ENCODE measurements at places on chromosomes 7 and 10.

DNA sequence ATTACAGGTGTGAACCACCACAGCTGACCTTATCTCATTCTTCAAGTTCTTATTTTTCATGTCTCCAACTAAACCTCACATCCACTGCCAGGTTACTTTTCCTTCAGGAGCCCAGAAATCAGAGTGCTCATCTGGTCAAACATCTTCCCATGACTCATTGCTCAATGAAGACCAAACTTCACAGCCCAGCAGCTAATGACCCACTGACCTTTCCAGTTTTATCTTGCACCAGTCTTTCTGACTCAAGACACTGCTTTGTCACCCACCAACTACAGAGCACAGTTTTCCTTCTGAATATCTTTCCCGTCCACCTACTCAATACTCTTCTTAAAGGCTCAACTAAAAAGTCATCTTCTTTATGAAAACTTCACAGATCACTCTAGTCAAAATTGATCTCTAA lies 245.1 kb downstream of the CHCHD3 start:
- DNase-seq, result no peak

DNA sequence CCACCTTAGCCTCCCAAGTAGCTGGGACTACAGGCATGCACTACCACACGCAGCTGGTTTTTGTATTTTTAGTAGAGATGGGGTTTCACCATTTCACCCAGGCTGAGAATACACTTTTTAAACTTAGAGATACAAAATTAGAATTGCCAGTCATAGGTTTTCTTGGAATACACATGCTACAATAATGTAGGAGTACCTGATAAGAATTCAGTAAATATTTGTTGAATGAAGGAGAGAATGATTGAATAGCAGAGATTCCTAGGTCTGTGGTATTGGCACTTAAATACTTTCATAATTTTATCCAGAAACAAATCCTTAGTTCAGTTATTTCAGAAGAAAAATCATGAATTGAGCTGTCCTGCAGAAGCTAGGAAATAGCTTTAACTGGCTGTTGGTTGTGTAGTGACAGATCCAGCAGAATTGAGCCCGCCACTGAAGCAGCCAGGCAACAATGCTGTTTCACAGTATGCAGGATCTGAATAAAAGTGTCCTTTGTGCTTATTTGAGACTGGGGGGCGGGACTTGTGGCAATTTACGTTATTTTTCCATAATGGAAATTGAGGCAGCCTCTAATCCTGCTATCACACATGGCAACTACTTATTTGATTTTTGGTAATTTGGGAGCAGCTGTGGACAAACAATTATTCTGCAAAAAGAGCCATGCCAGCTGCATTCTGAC lies 31.5 kb downstream of the NRF1 start:
- no peak for DNase-seq

DNA sequence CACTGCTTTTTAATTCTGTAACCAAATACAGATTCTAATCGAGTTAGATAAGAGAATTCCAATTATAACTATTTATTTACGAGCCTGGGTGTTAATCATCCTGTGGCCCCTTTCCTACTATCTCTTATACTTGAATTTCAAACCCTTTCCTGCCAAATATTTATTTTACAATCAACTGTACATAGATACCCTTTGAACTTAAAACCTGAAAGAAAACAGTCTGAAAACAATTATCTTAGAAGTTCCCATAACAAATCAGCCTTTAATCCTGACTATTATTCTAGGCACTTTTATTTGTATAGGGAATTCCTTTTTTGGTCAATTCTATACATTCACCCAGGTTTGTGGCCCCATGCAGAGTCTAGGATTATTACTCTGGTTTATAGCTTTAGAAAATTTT lies 10.6 kb upstream of the GPR37 start:
- DNase-seq, result no peak

DNA sequence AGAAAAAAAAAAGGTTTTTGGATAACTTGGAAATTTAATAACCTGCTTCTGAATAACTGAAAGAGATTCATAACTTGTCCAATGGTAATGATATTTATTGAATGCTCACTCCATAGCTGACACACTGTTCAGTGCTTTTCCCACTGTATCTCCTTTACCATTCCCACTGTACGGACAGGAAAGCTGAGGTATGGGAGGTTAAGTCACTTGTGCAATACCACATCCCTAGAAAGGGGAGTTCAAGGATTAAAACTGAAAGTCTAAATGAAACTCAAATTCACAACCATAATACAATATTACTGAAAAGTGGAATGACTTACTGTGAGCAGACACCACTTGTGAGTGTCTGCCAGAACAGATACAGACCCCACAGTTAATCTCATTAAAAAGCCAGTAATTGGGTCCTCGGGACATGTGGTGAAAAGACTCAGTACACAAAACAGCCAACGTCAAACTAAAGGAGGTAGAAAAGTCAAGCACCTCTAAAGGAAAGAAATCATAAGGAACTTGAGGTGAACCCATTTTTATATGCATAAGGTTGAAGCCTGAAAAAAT lies 13.8 kb upstream of the RHOBTB1 start:
- no peak for DNase-seq

- no peak for DNase-seq
Measured at GRCh38 chr7:149822353-149822943, 15.7 kb upstream of the ZNF862 start.

GRCh38 chr10:96688789-96689188 lies 31.5 kb downstream of the PIK3AP1 start:
- DNase-seq, result no peak

- no peak for DNase-seq
Measured at GRCh38 chr7:133528796-133529195, 275.9 kb downstream of the EXOC4 start.

GRCh38 chr10:116207690-116208089 lies 65.3 kb downstream of the GFRA1 start:
- DNase-seq, result no peak

GRCh38 chr10:855079-855478 lies 76.4 kb downstream of the LARP4B start:
- no peak for DNase-seq

DNA sequence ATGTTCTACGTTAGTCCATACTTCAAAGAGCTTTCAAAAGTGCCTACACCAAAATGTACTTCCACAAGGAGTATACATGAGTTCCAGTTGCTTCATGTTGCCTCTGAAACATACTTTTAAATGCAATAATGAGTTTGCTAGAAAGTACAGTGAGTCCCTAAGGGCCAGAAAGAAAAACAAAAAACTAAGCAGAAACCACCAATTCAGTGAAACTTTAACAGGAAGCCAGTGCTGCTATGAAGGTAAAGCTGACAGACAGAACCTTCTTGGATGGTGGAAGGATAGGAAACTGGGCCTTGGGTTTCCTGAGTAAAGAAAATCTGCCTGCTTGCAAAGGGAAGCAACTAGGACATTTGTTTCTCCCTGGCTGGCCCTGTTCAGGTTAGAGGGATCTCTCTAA lies 104.2 kb downstream of the CTTNBP2 start:
- no peak for DNase-seq

- DNase-seq, result no peak
Measured at GRCh38 chr7:82223580-82223979, 220.0 kb downstream of the CACNA2D1 start.

DNA sequence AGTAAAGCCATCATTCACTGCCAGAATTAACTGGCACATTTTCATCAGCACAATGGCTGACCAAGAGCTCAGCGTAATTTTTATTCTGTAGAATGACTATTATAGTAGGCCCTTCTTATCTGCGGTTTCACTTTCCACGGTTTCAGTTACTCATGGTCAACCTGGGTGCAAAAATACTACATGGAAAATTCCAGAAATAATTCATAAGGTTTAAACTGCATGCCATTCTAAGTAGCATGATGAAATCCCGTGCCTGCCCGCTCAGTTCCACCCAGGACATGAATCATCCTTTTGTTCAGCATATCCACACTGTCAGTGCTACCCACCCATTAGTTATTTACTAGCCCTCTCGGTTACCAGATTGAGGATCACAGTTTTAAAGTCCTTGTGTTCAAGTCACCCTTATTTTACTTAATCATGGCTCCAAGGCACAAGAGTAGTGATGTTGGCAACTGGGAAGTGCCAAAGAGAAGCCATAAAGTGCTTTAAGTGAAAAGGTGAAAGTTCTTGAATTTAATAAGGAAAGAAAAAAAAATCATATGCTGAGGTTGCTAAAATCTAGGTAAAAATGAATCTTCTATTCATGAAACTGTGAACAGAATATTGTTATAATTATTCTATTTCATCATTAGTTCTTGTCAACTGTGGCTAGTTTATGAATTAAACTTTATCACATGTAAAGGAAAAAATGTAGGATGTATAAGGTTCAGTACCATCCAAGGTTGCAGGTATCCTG lies 204.9 kb downstream of the DOCK4 start:
- DNase-seq, result no peak

- no peak for DNase-seq
Measured at GRCh38 chr10:59894114-59894513, 12.2 kb downstream of the CCDC6 start.

GRCh38 chr10:75651417-75651816 lies 220.0 kb downstream of the LRMDA start:
- no peak for DNase-seq

DNA sequence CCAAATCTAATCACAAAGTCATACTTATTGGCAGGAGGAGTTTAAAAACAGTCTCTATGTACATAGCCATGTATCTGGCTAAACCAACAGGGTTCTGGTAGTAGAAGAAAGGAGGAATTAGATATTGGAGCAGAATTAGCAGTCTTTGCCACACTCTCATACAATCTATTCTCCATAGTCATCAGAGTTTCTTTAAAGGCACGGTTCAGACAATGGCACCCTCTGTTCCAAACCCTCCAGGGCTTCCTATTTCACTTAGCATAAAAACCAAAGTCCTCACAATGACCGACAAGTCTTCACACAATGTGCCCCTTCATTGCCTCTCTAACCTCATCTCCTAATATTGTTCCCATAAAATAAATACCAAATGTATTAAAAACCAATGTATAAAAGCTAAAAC lies 12.7 kb downstream of the ZNF438 start:
- no peak for DNase-seq

DNA sequence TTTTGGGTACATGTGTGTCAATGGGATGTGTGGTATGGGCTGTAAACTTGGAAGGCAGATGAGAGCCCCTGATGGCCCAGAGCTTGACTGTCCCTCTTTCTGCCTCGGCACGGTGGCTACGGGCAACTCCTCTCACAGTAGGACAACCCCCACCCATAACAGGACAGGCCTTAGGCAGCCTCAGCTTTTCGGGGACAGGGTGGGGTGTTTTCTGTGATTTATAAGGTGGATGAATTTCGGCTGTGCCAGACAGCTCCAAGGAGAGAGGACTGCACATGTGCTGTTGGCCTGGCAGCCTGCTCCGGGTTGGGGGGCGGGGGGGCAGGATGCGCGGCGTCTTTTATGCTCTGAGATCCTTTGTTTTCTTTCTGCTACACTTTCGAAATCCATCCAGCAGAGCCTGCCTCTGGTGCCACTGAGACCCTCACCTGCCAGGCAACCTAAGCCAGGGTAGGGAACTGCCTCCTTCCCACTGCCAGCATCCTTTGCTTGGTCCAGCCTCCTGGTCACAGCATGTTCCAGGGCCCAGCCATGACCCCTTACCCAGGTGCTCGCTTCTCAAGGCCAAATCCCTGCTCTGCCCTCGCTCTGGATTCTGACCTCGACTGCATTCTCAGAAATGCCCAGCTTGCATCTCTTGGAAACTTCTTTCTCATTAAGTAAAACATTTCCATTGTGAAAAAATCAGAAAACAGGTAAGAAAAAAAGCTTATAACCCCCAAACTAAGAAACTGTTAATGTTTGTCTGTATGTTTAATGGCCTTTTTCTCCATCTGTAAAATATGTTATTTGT lies 15.4 kb upstream of the BTBD16 start:
- DNase-seq, result no peak

DNA sequence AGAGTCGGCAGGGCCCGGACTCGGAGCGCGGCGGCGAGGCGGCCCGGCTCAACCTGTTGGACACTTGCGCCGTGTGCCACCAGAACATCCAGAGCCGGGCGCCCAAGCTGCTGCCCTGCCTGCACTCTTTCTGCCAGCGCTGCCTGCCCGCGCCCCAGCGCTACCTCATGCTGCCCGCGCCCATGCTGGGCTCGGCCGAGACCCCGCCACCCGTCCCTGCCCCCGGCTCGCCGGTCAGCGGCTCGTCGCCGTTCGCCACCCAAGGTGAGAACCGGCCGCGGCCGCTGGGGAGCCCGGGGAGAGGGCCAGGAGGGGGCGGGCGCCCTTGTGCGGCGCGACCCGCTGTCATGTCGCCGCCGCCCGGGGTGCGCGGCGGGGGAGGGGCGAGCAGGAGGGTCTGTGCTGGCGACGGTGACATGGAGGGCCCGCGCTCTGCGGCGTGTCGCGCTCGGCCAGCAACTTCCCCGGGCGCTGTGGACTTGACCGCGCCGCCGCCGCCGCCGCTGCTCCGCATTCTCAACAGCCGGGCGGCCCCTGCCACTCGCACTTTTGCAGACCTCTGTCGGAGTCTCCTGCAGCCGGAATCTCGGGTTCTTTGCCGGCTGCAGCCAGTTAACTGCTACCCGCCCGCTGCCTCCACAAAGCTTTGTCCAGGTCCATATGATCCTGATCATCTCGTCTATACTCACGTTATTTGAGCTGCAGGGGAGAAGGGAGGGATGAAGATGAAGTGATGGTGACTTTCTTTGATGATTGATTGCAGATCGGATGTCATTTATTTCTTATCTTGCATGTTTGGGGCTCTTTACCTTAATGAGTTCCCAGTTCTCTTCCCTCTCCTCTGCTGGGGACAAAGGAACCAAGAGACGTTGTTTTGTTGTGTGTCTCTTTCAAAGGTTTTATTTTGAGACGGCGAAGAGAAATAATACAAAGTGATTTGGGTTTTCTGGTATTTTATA lies 869 bp downstream of the TRIM24 start:
- DNase-seq, result peak; percentile 55

- DNase-seq, result no peak
Measured at GRCh38 chr7:69078997-69079769, 519.1 kb upstream of the AUTS2 start.

- DNase-seq, result no peak
Measured at GRCh38 chr10:21517134-21518031, 8.1 kb downstream of the SKIDA1 start.

GRCh38 chr10:109282510-109282909 lies 640.8 kb downstream of the XPNPEP1 start:
- DNase-seq, result no peak

DNA sequence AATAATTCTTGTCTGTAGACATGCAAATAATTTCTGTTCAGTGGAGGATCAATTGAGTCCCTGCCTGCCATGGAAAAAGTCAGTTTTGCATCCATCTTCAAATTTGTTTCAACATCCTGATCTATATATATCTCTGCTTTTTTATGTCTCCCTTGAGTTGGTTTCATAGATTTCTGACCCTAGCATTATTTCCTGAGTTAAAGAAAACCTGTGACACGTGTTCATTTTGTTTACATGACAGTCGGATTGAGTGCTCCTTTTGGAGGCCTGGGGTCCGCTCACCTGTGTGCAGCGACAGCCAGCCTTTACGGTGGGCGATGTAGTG lies 674 bp downstream of the MRPS24 start:
- no peak for DNase-seq

DNA sequence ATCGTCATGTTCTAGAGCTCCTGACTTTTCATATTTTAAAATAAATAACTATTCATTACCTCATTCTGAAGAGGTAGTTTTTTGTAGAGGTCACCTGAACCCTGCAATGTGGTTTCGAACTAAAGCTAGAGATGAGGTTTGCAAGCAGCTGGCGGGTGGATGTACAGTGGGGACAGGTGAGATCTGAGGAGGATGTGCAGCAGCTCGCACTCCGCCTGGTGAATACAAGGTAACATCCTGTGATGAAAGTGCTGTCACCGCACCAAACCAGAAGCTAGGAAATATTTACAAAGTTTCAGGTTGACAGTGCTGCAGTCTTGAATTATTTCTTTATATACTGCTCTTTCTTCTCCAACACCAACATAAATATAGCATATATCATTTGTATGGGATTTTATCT lies 26.5 kb downstream of the NDUFB2 start:
- DNase-seq, result peak; percentile 35

GRCh38 chr10:1536341-1536740 lies 201.0 kb downstream of the ADARB2 start:
- no peak for DNase-seq

Measured in central memory CD4-positive, alpha-beta T cell (primary cell).